ENCODE measurements at places on chromosomes 2 and 18. TPM values are rescaled to one million over a fixed set of nuclear protein-coding genes. Genes with fewer than 3 reads are reported as not detected.

Gene ALPI
- total RNA-seq: not detected

DNA sequence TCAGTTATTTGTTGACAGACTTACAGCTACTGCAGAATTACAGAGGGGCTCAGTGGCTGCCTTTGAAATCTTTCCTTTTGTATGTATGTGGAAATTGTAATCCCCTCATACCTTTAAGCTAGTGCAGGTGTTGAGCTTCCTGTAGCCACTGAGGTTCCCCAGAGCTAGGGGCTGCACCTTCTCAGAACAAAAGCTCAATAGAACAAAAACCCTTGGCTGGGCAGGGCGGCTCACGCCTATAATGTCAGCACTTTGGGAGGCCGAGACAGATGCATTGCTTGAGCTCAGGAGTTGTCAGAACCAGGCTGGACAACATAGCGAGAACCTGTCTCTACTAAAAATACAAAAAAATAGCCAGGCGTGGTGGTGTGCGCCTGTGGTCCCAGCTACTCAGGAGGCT, 41.3 kb upstream of the CHMP1B start:
- DNase-seq: no peak

Gene FNDC4
- not detected for total RNA-seq

DNA sequence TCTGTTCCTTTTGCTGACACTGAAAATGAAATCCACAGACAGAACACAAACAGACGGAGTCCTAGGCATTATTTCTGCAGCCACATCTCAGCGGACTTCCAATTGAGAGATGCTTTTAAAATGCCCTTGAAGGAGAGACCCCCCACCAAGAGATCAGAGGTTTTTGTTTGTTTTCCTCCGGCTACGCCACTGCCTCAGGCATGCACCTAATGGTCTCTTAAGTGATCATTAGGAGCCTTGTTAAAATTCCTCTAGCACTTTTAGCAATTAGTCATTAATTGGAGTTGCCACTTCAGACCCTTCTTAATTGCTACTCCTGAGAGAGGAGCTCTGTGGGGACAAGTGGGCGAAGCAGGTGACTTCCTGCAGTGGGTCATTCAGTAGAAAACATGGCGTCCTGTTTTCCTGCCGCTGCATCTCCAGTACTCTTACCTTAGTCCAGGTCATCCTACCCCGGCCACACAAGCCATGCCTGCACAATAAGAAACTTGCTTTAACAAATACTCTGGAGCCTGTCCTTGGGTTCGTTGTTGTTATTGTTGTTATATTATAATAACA, 257.7 kb upstream of the CHAC2 start:
- no peak for DNase-seq

GRCh38 chr2:201152999-201153815, 29.7 kb upstream of the CASP10 start:
- no peak for DNase-seq

Gene ABCG8
- total RNA-seq: not detected

DNA sequence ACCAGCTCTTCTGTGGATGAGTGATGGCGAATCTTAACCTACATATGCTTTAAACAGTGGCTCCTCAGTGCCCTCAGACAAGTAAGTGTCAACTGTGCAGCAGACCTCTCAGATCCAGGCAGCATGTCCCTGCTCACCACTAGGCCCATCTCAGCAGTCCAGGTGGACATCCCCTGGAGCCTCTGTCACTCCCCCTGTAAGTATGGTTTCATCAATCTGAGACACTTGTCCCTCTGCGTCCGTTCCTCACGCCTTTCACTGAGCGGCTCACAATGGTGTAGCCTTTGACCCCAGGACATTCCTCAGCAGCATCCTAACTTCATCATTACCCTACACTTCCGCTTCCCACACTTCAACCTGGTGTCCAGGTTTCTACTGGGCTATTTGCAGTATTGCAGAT, 69.3 kb upstream of the RALBP1 start:
- DNase-seq: no peak

GRCh38 chr2:24635181-24635580, 144.1 kb downstream of the NCOA1 start:
- DNase-seq: no peak

- no peak for DNase-seq
Observed at GRCh38 chr2:18855027-18855426, 265.7 kb upstream of the NT5C1B start.

GRCh38 chr2:108316033-108316432, 27.3 kb downstream of the SULT1C2 start:
- no peak for DNase-seq

DNA sequence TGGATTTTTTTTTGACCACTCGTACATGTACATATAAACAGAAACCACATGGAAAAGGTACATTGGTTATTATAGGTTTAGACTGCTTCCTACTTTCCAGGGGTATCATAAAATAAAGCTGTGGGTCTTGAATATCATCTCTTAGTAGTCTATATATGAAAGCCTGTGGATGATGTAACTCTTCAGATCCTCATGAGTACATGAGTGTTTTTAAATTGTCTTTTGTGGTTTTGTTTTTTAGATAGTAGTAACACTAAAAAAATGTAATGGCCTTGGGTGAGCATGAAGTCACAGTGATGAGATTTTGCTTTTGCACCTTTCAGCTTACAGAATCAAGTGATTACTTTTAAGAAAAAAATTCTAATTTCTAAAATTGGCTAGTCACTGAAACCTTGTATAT, 80.2 kb downstream of the RAB3GAP1 start:
- no peak for DNase-seq

- no peak for DNase-seq
Observed at GRCh38 chr2:1839066-1839756, 94.9 kb upstream of the PXDN start.

GRCh38 chr2:136222862-136223261, 104.9 kb upstream of the CXCR4 start:
- DNase-seq: no peak

Gene CTIF
- 0.38 TPM for total RNA-seq

DNA sequence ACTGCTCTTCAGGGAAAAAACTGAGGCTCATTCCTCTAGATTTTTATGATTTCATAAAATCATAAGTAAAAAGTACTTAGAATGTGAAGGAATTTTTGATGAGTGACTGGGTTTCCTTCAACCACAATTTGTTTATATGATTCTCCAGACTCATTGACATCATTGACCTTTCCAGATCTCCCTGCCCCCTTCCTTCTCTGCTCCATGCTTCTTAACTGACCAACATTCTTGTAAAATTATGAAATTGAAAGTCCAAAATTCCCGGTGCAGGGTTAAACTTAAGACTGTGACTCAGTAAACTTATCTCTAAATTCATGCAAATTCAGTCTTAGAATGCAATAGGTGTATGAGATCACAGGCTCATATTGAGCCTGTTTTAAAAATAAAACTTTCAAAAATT, 648.9 kb downstream of the TDRD15 start:
- no peak for DNase-seq

DNA sequence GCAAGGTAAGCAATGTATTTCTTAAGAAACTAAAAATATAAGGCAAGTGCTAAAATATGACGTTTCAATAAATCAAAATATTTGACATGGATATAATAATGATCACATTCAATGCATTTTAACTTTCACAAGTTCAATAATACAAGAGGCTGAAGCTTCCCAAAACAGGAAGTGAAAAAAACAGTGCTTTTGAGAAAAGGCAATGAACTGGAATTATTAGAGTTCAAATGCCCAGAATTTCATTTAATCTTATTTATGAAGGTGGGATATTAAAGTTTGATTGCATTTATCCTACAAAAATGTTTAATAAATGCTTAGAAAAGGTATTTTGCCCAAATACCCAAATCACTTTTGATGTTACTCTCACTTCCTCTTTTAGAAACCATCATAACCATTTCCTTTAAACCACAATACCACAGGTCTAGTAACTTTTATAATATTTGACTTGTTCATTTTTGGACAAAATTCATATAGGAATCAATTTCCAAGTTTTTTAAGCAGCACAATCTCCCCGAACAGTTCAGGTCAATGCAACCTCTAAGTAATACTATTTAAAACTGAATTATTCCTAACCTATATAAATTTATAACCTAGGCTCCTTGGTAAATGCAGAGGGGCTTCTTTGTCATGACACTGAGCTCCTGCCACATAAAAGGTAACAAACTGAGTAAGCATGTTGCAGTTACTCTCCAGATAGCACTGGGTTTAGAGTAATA, 2.1 kb downstream of the NCKAP1 start:
- peak; percentile 63 for DNase-seq

DNA sequence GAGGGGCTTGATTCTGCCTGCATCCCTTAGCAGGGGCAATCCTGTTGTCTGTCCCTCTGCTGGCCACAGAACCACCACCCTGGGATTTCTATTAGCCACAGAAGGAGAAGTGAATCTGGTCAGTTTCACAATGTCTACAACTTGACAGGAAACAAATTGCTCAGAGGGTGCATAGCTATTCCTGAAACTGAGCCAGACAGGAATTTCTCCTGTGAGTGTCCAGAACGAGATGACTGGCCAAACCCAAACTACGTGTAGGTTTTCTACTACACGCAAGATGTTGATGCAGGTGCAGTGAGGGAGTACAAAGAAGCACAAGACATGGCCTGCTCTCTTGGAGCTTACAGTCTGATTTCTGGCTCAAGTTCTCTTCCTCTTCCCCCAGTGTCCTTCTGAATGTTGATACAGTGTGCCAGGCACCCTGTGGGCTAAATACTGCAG, 201.9 kb downstream of the CLIP4 start:
- no peak for DNase-seq

Data from OCI-LY7 (cell line).